ENCODE measurements at places on chromosomes 6 and 20. TPM values are rescaled to one million over a fixed set of nuclear protein-coding genes. Genes with fewer than 3 reads are reported as not detected.

GRCh38 chr6:169162752-169163407 lies 90.8 kb downstream of the THBS2 start:
- peak; percentile 9 for DNase-seq

The E2F1 gene
- 2.3 TPM for total RNA-seq

The TGM3 gene
- 1.4 TPM for total RNA-seq

GRCh38 chr6:38349795-38350194 lies 289.9 kb downstream of the BTBD9 start:
- peak; percentile 27 for DNase-seq

- no peak for DNase-seq
Observed at GRCh38 chr6:41420186-41420585, 84.8 kb downstream of the NCR2 start.

DNA sequence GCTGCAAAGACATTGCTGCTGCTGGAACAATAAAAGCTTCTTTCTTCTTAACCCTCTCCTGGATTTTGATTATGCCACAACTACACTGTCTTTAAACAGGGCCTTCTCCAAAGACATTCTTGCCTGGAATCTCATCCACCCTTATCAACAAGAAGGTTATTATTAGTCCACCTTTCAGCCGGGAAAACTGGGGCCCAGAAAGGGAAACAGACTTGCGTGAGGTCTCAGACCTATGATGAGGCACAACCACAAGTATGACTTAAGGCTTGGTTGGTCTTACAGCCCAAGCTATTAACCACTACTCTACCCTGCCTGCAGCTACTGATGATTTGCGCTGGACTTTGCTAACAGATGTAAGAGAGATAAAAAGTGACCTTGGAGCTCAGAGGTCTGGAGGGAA lies 62.8 kb upstream of the CTNNBL1 start:
- no peak for DNase-seq

DNA sequence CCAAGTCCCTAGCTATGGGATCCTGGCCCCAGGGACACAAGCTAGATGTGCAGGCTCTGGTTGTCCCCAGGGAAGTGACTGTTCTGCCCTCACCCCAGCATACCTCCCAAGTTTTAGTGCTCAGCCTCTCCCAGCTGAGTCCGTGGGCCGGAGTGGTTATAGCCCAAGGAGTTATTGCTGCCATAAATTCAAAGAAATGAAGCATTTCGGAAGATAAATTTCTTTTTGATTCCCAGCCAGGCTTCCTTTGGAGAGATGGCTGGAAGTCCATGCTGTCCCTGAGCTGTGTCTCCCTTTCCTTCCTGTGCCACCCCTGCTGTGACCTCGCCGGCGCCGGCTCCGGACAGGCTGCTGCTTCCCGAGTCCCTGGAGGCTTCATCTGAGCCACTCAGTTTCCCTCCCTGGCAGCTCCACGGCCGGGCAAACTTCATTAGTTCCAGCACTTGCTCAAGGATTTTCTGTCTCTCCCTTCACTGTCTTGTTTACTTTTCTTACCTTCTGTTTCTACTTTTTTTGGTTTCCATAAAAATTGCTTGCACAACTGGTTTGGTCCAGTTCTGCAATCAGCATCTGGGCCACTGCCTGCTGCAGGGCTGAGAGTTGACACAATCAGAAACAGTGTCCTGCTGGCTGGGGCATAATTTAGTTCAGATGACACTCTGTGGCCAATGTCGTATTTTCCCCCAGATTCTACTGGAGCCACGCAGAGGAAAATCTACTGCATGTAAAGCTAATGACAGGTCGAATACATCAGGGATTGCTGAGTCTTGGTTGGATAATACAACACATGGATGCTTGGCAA lies 225.5 kb downstream of the SYNDIG1 start:
- DNase-seq = peak; percentile 9

The DACT2 gene
- 3.2 TPM for total RNA-seq

The BTN2A1 gene
- 23.4 TPM for total RNA-seq

The RIMS4 gene
- 0.06 TPM for total RNA-seq

DNA sequence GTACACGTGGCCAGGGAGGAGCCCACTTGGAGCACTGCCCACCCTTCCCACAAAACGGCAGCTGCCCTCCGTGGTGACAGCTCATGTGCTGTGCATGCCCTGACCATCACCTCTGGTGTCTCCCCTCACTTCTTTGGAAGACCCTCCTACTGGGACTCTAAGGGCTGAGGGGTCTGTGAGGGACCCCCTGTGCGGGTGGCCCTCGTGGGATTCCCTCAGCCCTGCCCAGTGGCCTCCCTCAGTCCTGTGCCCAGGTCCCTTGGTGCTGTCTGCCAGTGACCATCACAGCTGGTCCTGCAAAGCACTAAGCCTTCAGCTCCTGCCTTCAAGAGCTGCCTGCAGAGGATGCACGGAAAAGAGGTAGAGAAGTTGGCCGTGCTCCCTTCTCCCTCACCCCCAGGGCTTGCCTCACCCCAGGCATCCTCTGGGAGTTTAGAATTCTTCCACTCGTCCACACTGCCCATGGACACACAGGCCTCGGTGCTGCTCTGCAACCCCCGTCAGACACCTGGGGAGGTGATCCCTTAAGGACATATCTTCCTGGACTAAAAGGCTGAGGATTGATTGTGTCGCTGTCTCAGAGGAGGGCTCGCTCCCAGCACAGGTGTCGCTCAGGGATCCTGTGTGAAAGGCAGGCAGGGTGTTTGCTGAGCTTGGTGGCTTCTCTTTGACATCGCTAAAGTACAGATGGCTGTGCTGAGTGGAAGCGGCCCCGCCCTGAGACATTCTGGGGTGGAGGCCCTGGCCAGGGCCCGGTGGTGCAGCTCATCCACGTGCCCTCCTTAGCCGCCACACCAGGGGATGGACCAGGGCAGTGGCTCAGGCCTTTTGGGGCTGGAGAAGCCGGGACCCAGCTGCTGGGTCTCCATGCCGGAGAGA lies 119.5 kb upstream of the FRMD1 start:
- no peak for DNase-seq

DNA sequence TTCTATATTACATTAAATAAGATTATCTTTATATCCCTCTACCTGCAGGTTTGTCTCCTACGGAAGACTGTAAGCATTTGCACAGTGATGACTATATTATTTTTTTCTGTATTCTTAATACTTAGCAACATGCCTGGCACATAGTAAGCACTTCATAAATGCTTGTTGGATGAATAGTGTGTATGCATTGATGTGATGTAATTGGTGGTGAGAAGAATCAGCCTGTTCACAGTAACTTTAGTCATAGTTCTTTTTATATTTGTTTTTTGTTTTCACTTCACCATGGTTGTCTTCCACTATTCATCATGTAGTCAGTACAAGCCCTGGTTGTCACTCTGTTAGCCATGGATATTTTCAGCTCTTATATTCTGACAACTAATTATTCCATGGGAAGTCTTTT lies 184.0 kb upstream of the FLRT3 start:
- DNase-seq = no peak

DNA sequence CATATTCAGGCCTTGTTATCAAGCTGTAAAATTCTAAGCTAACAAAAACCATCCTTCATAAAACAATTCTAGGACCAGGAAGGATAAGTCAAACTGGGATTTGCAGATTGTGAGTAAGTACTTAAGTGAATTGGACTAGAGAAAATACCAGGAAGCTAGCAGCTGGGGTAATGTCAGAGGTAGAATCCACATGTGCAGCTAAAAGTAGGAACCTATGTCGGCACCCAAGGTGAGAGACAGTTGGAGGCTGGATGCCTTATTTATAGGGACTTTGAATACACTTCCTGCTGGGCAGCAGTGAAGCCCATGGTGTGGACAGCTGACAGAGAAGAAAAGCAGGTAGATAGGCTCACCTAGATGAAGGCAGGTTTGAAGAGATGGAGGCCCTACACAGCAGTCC lies 127.3 kb downstream of the FLRT3 start:
- no peak for DNase-seq

DNA sequence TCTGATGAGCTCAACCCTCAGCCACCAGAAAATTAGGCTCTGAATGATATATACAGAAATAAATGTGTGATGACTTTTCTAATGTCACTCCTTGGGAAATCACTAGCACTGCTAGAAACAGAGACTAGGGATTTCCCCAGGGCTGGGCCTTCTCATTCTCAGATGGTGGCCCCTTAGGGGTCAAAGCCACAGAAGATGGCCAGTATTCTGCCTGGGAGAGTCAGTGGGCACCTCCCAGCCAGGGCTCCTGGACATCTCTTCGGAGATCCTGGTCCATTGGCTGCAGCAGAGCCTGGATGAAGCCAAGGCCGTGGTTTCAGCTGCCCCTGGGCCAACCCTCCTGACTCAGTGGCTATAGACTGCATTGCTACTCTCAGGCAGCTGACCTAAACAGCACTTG lies 276.9 kb upstream of the SUPT3H start:
- no peak for DNase-seq

DNA sequence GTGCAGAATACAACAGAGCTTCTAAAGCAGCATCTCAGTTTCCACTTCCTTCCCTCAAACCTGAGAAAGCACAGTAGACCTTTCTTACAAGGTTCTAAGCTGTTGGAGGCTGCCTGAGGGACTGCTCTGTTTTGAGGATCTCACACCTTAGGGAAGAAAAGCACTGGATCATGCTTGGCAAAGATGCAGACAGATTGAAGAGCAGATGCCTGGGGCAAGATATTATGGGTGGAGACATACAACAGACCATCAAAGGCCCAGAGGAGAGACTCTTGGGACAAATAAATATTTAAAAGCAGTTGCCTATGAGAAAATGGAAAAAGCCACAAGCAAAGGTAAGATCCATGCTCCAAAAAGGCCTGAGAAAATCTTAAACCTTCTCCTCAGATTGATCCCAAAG lies 6.2 kb downstream of the ZNF337 start:
- no peak for DNase-seq

DNA sequence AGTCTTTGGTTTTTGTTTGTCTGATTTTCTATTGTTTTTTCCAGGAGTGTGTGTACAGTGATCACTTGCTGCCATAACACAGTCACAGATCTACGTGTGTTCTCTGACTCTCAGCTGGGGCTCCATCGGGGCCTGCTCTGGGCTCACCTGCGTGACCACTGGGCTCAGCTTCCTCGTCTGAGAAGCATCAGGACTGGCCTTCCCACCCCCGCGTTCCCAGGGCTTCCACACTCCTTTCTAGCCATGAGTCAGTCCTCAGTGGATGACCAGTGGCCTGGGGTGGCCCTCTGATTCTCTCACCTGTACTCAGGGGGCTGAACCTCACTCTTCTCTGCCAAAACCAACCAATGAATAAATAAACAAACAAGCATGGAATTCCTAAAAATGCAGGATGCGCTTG lies 14.5 kb downstream of the THBS2 start:
- DNase-seq = no peak

The RAET1L gene
- total RNA-seq = not detected

DNA sequence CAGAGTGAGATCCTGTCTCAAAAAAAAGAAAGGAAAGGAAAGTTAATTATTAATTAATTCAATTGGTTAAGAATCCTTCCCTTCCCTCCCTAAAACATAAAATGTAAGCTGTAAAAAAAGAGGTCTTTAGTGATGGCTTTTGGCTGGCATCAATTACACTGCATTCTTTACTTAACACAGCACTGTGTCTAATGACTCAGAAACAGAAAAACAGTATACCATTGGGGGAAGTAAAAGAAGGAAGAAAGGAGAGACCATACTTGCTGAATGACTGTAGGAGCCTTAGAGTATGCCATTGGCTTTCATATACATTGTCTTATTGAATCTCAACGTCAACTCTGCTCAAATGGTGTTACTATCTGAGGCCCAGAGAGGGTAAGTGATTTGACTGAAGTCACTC lies 18.3 kb upstream of the CITED2 start:
- DNase-seq = no peak

The SRSF12 gene
- total RNA-seq = 2.2 TPM

The IPCEF1 gene
- 3.3 TPM for total RNA-seq

The PNLDC1 gene
- 0.23 TPM for total RNA-seq

DNA sequence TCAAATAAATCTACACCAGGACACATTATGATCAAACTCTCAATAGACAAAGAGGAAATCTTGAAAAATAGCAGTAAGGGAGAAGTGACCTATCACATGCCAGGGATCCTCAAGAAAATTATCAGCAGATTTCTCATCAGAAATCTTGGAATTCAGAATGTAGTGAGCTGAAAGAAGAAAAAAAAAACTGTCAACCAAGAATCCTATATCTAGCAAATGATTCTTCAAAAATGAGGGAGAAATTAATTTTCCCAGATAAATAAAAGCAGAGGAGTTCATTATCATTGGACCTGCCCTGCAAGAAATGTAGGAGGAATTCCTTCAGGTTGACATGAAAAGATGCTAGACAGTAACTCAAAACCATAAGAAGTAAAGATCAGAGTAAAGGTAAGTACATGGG lies 363.6 kb downstream of the TFAP2A start:
- no peak for DNase-seq

GRCh38 chr6:161694995-161695394 lies 421.1 kb upstream of the AGPAT4 start:
- DNase-seq = no peak

DNA sequence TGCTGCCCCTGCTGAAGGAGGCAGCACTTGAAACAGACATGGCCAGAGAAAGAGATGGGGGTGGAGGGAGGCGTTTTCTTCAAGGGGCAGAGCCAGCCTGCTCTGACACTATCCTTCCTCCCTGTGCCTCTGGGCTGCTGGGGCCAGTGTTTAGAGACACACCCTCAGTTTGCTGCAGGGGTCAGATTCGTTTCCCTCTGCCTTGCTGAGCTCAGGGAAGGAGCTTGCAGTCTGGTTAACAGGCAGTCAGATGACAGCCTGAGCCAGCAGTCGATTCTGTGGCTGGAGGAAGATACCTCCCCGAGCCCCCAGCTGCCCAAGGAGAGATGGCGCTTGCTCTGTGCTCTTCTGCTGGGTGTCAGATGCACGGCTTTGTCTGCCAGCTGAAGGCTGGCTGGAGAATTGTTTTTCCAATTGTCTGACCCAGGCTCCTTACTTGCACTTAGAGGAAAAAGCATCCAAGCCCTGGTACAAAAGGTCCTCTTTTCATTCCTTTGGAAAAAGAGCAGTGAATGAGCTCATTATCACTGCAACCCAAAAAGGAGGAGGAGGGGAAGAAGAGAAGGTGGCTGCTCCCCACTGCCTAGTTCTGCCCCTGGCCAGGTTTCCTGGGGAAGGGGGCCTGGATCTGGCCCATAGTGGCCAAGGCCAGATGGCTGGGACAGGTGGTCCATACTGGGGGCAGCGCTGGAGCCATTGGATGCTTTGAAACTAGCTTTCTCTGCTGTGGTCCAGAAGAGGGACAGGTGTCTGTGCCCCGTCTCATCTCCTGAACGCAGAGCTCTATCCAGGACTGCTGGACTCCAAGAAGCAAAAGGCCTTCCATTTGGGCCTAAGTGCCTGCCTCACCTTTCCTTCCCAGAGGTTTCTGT lies 88.2 kb downstream of the TCP11 start:
- DNase-seq = peak; percentile 37

The WASF1 gene
- total RNA-seq = 12.9 TPM

The PRPH2 gene
- total RNA-seq = 1.7 TPM

DNA sequence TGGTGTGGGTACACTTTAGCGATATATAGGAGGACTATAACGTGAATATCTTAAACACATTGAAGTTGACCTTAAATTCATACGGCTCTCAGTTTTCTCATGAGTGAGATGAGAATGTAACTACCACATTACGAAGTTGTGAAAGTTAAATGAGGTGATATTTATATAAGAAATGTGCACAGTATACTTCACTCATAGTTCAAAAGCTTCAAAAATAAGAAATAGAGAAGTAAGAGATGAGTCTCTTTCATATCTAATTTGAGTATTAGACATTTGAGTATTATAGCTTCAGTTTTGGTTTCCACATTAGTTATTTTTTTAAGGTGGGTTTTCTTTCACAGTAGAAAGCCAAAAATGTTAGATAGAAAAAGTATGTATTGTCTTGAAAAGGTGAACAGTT lies 183.3 kb downstream of the NKAIN2 start:
- no peak for DNase-seq

Data from mucosa of gallbladder (tissue), 1 donor.